ENCODE measurements at places on chromosomes 13 and 19.
A peak's percentile ranks its signal among the peaks of the same experiment; 100 is the strongest.

DNA sequence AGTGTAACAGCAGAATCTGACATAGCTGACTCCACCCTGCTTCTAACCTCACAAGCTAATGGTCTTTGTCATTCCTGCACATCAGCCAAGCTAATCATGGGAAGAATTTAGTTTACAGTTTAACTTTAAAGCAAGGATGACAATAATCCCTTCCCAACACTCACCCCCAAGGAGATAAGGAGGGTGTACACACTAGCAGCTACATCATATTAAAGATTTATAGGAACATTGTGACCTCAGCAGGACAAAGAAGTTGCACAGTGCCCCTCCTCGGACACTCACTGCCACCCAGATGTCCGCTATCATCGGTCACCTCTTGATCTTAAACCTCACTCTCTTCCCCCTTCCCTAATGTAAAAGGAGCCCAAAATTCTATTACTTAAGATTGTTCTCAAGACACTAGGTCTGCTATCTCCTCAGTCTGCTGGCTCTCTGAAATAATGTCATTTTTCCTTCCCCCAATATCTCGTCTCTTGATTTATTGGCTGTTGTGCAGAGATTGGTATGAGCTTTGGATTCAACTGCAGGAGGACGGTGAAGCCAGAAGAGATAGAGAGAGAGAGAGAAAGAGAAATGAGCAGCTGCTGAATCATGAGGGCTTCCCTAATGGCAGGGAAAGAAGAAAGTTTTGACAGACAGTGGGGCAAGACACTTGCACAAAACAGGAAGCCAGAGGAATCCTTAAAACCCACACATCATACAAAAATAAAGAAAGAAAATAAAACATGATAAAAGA lies 17.5 kb upstream of the FFAR2 start:
- no peak for DNase-seq

GRCh38 chr19:31533114-31533513 lies 183.9 kb upstream of the TSHZ3 start:
- DNase-seq: no peak

DNA sequence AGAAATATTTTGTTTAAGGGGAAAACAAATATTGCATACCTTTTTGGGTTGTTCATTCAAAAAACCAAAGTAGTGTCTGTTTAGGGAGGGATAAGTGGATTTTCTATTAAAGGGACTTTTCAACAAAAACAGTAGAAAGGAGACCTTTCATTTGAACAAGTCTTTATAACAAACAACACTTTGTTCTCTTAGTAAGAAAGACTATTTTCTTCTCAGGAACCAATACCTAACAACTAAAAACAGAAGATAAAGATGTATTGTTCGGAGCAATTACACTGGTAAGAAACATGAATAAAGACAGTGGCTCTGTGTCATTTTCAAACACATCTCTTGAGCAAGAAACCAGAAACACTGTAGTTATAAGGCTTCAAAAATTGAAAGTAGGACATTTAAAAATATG lies 1610.1 kb upstream of the PCDH20 start:
- DNase-seq: no peak

GRCh38 chr13:66618702-66619101 lies 611.4 kb downstream of the PCDH9 start:
- no peak for DNase-seq

DNA sequence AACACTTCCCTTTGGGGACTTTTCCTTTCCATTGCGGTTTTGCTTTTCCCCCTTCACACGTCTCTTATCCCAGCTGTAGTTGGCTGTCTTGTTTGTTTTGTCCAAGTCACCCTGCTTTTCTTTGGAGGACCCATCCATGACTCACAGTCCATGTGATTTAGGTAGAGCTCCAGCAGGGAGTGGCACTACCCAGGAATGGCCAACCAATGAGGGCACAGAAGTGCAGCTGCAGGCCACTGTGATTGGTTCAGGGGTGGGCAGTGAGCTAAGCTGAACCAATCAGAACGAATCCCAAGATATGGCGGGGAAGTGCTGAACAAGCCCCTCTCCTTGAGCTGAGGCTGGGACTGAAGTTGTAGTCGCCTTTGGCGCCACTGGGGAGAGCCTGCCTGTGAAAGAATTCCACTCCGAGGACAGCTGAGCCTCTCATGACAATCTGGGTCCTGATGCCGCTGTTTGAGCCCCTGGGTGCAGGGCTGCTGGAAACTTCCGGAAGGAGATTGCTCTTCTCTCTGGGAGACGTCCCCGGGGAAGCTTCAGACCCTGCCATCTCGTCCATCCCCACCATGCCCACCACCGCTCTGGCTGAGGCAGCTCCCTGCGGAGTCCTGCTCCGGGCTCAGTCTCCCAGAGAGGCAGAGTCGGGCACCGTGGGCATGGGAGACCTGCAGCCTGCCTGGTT lies 62.9 kb upstream of the URI1 start:
- no peak for DNase-seq

- DNase-seq: peak; percentile 22
Observed at GRCh38 chr19:49058562-49058961, 1.0 kb upstream of the CGB7 start.

GRCh38 chr13:47033216-47033615 lies 136.4 kb upstream of the HTR2A start:
- DNase-seq: no peak

- DNase-seq: no peak
Observed at GRCh38 chr13:101544979-101545378, 92.5 kb downstream of the ITGBL1 start.

Data from activated naive CD4-positive, alpha-beta T cell treated with Interleukin-2 at 50 U/mL for 16 hours (primary cell).